Femur (tissue), 1 donor: ENCODE measurements at places on chromosomes 4 and X.

DNA sequence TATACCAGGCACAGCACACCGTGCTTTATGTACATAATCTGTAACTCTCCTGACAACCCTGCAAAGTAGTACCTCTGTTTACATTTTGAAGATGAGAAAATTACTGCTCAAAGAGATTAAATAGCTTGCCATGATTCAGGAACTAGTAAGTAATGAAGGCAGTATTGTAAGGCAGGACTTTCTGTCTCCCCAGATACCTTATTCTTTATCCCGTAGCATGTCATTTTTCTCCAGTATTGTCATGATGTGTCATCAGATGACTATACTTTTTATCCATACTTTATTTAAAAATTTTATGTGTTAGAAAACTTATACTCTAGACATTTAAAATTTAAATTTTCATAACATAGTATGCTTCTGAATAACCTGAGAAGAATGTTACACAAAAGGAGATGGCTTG lies 188.3 kb upstream of the NUDT6 start:
- DNase-seq, result no peak

GRCh38 chrX:30570505-30570904 lies 7.1 kb downstream of the TASL start:
- no peak for DNase-seq

GRCh38 chr4:20493761-20494353 lies 206.4 kb upstream of the PACRGL start:
- no peak for DNase-seq

DNA sequence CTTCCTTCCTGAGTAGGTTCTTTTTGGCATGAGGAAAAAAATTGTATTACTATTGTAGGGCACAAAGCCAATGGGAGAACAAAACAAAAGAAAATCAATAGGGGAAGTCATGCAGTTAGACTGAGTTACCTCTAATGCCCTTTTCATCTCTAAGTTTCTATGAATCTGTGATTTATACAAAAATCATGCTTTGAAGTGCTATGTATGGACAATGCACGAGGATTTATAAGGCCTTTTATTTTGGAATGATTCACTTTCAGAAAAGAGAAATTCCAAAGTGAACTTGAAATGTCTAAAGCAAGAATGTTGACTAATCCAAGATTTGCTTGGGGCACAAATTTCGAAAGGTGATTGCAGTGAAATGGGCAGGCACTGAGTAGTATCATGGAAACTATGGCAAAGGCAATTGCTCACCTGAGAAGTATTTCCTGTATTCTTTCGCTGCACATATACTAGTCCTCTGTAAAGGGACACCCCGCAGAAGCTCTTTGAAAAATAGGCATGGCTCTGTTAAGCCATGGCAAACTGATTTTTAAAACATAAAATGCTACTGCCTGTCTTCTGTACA lies 52.8 kb downstream of the ADGRG4 start:
- DNase-seq, result no peak

DNA sequence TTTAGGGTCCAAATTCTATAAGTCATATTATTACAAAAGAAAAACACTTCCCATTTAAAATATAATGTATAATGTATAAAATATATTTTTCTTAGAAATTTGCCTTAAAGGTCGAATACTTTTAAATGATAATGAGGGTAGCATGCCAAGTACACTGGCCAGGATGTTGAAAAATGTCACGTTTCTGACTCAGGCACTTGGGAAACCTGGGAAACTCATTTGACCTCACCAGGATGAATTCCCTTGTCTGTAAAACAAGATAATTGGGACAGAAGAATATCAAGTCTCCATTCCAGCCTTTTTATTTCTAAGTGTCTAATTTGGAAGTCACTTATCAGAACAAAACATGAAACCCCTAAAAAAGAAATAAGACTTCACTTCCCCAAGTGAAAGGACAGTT lies 3.4 kb upstream of the SLC39A8 start:
- no peak for DNase-seq

DNA sequence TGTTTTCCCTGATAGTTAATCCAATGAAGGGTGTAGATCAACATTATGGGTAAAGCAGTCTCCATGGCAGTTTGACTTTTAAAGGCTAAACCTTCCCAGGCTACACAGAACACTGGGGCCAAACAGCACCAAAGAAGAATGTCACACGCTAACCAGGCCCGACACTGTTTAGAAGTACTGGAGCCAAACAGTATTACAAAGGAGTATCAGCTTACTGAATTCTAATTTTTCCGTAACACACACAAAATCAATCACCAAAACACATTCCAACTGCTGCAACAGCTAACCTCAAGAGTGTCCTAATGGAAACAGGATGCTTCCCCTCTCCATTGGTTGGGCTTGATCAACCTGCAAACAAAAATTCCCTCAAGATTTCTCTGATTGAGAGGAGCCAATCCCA lies 783.5 kb downstream of the PCDH18 start:
- DNase-seq, result no peak

DNA sequence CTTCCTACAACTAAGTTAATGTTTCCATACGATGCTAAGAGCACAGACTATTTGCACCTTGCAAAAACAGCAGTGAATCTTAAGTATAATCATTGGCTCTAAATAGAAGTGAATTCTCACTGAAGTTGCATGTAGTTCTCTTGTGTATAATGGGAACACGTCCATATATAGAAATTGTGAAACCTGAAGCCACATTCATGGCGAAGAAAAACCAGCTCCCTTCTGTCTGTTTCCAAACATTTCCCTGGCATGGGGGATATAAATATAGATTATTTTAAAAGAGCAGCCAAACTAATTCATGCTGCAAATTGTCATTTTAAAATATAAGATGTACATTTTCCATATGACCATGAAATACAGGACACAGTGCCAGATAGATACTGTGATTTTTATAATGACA lies 71.1 kb downstream of the TRAM1L1 start:
- DNase-seq, result no peak

GRCh38 chr4:90503677-90504076 lies 376.5 kb downstream of the CCSER1 start:
- no peak for DNase-seq

DNA sequence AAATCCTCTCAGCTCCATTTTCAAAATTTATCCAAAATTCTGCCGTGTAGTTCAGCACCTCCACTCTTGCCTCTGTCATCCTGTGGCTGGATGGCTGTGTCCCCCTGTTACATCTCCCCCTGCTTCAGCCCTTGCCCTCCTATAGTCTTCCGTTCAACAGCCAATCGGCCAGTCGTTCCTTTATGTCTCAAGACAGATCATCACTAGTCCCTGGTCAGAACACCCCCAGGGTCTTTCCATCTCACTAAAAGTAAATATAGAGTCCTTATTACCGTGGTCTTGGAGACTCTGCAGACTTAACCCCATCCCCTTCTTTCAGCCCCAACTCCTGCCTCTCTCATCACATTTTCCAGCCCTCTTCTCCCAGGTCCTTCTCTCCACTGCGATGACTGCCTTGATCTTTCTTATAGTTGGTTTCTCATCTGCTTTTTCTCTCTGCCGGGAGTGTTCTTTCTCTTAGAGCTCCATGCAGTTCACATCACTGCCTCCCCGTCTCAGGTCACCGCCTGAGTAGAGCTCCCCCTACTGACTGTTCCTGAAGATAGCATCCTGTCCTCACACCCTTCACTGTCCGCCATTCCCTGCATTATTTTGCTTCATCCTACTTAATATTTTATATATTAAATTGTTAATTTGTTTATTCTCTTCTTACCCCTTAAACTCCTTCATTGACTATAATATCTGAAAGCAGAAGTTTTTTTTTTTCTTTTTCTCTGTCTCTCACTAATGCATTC lies 736.9 kb upstream of the MAGEB2 start:
- no peak for DNase-seq

GRCh38 chr4:189988877-189989431 lies 38.1 kb downstream of the FRG2 start:
- no peak for DNase-seq
